Amniotic stem cell (primary cell): ENCODE measurements at places on chromosomes 5 and 9.

GRCh38 chr9:36138901-36139300 lies 2.4 kb downstream of the GLIPR2 start:
- DNase-seq = no peak

DNA sequence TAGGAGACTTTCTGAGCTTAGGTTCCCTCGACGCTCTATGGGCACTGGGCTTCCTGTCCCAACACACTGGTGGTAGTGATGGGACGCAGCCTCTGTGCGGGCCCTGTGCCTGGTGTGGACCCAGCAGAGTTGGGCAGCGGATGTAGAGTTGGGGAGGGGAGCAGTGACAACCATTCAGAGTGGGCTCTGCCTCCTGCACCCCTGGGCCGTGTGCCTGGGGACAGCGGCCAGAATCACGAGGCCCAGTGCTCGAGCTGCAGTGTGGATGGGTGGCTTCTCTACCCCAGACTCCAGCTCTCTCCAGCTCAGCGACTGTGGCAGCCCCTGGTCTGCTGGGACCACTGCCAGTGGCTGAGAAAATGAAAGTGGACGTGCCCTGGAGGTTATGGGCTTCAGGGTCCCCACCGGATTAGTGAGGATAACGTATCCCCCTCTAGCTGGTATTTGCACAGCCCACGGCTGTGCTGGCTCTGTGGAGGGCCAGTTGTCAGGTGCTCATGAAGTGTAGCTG lies 18.6 kb downstream of the RXRA start:
- no peak for DNase-seq

GRCh38 chr9:16624744-16625117 lies 245.7 kb downstream of the BNC2 start:
- DNase-seq = no peak

DNA sequence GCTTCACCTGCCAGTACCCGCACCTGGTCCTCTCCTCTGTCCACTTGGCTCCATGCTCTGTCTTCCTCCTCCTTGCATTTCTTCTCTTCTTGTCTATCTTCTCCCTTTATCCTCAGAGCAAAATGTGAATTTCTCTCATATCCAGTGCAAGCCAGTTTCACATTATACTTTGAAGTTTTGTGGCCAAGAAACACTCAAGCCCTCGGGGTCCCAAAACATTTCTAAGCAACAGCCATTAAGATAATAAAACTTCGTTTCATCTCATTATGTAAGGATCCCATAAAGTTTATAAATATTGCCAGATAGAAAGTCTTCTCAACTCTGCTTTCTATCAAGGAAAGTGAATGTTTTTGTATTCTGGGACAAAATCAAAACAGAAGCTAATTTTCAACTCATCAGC lies 178.8 kb downstream of the SNX18 start:
- DNase-seq = no peak

DNA sequence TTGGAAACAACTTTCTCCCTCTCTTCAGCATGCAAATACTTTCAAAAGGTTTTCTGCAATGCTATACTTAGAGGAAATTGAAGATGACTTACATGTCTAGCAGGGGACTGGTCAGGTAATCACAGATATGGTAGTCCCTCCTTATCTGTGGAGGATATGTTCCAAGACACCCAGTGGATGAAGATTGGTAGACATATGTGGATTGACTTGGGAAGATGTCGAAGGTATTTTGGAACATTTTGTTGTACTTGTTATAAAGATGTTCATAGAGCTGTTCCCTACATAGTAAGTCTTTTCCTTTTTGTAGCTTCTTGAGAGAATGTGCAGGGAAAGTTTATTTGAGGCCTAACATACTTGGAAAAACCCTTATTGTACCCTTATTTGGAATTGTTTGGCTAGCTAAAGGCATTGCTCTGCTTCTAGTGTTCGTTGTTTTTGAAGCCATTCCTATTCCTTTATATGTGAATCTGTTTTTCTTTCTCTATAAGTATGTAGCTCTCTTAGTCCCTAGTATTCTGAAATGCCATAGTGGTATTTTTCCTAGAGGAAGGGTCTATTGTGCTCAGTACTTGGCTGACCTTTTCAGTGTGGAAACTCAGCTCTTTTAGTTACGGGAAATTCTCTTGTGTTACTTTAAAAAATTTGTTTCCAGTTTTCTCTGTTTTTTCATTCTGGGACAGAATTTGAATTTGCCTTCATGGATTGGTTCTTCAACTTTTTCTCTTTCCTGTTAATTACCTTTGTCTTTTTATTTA lies 25.7 kb downstream of the GPR151 start:
- DNase-seq = no peak

GRCh38 chr5:35651002-35651756 lies 33.5 kb downstream of the SPEF2 start:
- peak; percentile 18 for DNase-seq

GRCh38 chr5:172757394-172758010 lies 13.5 kb downstream of the DUSP1 start:
- DNase-seq = no peak

- no peak for DNase-seq
These were observed 98.3 kb downstream of the UGCG start for GRCh38 chr9:111994831-111995458.

GRCh38 chr9:131233995-131234394 lies 42.3 kb downstream of the FAM78A start:
- DNase-seq = no peak

GRCh38 chr5:6710070-6710469 lies 3.2 kb upstream of the TENT4A start:
- DNase-seq = no peak

- no peak for DNase-seq
These were observed 60.3 kb downstream of the RICTOR start for GRCh38 chr5:39013938-39014337.

DNA sequence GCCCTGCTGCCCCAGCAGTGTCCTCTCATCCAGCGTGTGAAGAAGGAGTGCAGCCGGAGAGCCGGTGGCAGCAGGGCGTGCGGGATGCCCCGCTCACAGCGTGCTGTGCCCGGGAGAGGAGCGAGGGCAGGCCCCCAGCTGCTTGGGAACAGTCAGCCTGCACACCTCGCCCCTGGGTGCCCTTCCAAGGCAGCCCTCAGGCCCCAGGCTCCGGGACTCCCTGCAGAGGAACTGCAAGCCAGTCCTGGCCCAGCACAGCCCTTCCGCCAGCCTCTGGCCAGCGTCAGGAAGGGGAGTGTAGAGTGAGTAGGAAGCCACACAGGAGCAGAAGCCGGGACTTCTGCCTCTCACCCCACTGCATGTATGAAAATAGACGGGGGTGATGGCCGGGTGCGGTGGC lies 43.5 kb downstream of the ADAMTS2 start:
- no peak for DNase-seq

GRCh38 chr9:134338394-134339182 lies 12.3 kb downstream of the RXRA start:
- no peak for DNase-seq

- no peak for DNase-seq
These were observed 154.7 kb downstream of the FAM114A2 start for GRCh38 chr5:153883854-153884611.

DNA sequence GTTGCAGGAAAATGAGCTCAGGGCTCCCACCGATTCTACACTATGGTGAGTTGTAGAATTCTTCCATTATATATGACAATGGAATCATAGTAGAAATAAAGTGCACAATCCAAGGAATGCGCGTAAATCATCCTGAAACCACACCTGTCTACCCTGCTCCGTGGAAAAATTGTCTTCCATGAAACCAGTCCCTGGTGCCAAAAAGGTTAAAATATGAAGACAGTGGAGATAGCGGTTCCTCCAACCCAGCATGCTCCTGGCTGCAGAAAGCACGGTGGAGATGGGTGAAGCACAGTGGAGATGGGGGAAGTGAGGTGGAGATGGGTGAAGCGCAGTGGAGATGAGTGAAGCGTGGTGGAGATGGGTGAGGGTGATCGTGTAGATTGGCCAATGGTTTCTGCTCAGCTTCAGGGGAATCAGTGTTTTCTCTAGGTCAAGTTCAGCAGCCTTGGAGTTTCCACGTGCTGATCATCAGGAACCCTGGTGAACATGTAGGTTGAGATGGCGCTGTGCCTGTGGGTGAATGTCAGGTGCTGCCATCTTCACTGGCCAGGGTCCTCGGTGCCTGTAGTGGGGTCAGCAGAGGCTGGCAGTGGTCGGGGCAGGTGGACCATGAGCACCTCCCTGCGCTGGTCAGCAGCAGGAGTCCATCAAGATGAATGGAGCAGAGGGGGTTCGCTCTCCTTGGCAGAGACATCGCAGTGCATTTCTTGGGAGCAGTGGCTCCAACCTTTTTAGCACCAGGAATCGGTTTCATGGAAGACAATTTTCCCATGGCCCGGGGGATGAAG lies 20.3 kb downstream of the PAEP start:
- DNase-seq = no peak

DNA sequence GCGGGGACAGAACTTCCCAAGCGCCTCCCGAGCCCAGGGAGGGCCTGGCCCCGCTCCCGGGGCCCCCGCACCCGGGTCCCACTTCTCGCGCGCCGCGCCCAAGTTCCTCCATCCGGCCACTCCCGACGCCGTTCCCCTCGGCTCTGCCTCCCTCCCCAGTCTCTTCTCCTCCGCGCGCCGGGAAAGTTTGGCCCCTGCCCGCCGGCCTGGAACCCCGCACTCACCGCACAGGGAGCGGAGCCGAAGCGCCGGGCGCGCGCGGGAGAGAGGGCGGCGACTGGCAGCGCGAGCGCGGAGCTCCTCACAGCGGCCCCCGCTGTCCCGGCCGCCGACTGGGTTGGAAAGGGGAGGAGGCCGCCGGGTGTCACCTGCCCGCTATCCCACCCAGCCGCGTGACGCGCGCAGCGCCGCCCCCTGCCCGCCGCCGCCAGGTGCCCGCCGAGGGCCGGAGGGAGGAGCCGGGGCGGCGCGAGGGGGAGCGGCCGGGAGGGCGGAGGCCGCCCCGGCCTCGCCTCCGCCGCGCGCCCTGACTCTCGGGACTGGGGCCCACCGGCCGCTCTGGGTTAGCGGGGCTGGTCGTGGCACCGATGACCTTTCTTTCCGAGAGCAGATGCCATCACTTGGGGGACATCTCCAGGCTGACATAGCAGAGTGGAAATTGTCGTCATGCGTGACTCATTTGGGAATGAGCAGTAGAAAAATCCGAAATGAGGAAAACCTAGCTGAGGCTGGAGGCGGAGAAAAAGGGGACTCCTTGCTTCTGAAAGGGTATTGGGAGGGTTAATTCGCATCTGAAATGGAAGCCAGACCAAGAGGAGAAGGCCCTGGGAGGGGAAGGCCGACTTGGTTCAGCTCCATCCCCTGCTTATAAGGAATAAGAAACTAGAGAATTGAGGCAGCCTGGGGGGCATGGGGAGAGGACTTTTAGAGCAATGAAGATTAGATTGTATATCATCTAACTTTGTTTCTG lies at the start of gene ELOVL7:
Gene ELOVL7, minus strand, starts transcription at position 334 of the 970 bp plus-strand sequence. CDS start 56,872 bp downstream, outside the sequence.
- no peak for DNase-seq

DNA sequence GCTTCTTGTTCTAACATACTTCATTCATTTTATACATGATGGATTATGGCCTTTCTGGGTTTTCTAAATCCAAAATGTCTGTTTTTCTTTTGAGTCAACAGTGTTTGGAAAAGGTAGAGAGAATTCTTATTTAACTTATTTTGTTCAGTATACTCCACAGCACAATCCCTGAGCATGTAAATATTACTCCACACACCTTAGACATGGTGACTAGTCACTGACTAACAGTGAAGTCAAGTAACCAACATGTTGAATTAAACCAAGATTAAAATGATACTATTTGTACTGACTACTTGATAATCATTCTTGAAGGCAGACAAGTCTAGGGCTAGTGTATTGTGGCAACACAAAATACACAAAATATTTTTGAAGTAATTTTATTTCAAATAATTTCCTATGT lies 55.0 kb downstream of the HAPLN1 start:
- DNase-seq = no peak

GRCh38 chr5:69364850-69365249 lies 4.5 kb downstream of the AK6 start:
- no peak for DNase-seq

DNA sequence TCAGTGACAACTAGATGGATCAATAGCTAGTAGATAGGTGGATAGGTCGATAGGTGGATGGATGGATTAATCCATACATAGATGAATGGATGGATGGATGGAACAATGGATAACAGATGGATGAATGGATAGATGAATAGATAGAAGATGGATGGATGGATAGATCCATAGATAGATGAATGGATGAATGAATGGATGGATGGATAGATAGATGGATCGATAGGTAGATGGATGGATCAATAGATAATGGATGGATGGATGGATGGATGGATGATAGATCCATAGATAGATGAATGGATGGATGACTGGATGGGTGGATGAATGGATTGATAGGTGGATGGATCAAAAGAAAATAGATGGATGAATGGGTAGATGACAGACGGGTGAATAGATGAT lies 5.1 kb downstream of the SLC6A3 start:
- no peak for DNase-seq

- peak; percentile 8 for DNase-seq
These were observed 137.1 kb upstream of the SLC24A2 start for GRCh38 chr9:19925674-19926503.

GRCh38 chr5:171149333-171149732 lies 159.7 kb upstream of the TLX3 start:
- no peak for DNase-seq

DNA sequence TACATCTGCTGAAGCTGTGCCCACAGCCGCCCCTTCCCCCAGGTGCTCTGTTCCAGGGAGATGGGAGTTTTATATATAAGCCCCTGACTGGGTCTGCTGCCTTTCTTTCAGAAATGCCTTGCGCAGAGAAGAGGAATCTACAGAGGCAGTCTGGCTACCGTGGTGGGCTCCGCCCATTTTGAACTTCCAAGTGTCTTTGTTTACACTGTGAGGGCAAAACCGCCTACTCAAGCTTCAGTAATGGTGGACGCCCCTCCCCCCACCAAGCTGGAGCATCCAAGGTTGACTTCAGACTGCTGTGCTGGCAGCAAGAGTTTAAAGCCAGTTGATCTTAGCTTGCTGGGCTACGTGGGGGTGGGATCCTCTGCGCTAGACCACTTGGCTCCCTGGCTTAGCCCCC lies 41.3 kb downstream of the RANBP17 start:
- DNase-seq = no peak

GRCh38 chr9:76247426-76247825 lies 146.8 kb downstream of the RFK start:
- no peak for DNase-seq

DNA sequence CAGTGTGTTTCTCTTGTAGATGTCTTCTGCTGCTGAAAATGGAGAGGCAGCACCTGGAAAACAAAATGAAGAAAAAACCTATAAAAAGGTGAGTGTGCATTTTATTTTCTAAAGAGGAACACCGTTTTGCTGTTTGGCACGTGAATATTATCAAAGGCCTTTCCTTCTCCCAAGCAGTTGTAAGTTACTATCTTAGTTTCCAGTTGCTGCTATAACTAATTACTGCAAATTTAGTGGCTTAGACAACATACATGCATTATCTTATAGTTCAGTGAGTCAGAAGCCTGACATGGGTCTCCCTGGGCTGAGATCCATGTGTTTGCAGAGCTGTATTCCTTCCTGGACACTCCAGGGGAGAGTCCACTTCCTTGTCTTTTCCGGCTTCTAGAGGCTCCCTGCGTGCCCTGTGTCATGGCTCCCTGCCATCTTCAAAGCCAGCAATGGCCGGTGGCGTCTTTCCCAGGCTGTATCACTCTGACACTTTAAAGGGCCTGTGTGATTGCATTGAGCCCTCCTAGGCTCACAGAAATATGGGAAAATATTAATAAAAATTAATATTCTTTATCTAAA lies 117.6 kb downstream of the PIP5K1B start:
- DNase-seq = no peak
